ENCODE measurements at places on chromosomes 3 and 15.

- DNase-seq = no peak
Observed at GRCh38 chr3:123750659-123751420, 133.3 kb downstream of the MYLK start.

DNA sequence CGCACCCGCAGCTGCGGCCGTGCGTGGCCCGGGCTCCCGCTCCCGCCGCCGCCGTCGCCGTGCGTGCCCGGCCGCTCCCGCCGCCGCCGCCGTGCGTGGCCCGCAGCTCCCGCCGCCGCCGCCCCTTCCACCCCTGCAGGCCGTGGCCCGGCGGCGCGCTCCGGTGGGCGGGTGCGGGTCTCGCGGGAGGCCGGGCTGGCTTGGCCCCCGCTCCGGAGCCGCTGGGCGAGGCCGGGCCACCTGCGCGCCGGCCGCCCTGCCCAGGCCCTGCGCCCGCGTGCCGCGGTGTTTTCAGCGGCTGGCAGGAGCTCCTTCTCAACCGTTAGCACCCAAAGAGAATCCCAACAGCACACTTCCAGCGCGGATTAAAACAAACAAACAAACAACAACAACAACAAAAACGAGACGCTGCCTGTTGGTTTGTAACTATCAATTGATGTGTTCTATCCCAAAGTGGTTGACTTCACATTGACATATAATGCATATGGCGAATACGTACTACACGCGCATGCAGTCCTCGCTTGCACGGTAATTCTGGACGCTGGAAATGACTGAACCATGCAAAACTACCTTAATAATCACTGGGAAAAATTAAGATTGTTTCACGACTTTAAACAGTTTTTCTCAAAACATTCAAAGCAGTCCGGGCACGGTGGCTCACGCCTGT, 113.7 kb upstream of the GOLGA8J start:
- DNase-seq = no peak

GRCh38 chr15:51313074-51313393, 25.4 kb downstream of the CYP19A1 start:
- DNase-seq = no peak

DNA sequence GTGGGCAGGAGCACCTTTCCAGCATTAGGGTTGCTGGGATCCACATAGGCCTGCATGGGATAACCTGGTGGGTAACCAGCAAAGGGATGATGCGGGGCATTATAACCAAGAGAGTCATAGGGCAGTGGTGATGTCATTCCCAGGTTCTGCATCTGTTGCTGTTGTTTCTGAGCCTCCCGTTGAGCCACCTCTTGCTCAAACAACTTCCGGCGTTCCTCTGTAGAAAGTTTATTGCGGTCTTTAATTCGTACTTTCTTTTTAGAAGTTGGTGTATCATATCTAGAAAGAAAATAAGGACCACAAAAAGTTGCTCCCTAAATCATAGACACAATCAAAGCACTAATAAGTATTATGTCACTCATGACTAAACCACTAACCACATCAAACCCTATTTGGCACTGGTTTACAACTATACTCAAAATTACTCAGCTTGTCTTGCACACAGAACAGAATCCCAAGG, 77.8 kb downstream of the NBEAL2 start:
- DNase-seq = no peak

DNA sequence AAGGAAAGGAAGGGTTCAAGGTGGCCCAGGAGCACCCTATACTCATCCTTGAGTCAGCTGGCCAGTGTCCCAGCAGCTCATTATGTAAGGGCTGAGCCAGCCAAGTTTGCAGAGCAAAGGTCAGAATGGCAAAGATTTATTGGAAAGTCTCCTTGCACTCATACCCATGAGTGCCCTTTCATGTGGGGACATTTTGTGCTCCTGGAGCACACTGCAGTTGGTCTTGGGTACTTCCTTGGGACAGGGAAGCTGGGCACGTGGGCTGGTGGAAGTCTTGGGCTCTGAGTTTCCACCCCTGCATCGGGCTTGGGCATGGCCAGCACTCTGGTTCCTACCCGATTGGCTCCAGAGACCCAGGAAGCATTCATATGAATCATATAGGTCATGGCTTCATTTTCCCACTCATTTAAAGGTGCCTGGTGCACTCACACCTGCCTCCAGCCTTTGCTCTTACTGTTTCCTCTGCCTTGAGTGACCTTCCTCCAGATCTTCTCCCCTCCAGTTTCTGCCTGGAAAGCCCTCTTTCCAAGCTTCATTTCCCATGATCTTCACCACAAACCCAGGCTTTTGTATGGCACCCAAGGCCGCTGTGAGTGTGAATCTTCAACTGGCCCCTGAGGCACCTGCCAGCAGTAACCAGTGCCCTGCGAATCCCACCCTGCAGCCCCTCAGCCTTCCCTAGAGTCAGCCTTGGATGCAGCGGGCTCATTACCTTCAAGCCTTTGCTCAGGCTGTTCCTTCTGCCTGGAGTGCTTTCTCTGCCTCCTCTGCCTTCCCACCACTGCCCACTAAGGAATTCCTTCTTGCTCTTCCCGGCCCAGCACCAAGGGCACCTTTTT, 10.5 kb upstream of the PRKCD start:
- DNase-seq = no peak

- no peak for DNase-seq
Observed at GRCh38 chr15:38035701-38036100, 101.3 kb downstream of the TMCO5A start.

DNA sequence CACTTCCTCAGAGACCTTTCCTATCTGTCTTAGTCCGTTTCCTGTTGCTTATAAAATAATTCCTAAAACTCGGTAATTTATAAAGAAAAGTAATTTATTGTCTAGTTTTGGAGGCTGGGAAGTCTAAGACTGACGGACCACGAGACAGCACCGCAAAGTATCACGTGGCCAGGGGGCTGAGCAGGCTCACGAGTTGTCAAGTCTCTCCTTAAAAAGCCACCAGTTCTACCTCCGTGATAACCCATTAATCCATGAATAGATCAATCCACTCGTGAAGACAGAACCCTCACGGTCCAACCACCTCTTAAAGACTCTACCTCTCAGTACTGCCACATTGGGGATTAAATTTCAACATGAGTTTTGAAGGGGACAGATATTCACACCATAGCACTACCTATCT, 821 bp downstream of the LINS1 start:
- no peak for DNase-seq

- no peak for DNase-seq
Observed at GRCh38 chr15:38211249-38211648, 41.4 kb upstream of the SPRED1 start.

GRCh38 chr15:39347453-39347852, 233.4 kb upstream of the THBS1 start:
- DNase-seq = no peak

GRCh38 chr3:37642670-37643598, 218.7 kb upstream of the CTDSPL start:
- DNase-seq = no peak

DNA sequence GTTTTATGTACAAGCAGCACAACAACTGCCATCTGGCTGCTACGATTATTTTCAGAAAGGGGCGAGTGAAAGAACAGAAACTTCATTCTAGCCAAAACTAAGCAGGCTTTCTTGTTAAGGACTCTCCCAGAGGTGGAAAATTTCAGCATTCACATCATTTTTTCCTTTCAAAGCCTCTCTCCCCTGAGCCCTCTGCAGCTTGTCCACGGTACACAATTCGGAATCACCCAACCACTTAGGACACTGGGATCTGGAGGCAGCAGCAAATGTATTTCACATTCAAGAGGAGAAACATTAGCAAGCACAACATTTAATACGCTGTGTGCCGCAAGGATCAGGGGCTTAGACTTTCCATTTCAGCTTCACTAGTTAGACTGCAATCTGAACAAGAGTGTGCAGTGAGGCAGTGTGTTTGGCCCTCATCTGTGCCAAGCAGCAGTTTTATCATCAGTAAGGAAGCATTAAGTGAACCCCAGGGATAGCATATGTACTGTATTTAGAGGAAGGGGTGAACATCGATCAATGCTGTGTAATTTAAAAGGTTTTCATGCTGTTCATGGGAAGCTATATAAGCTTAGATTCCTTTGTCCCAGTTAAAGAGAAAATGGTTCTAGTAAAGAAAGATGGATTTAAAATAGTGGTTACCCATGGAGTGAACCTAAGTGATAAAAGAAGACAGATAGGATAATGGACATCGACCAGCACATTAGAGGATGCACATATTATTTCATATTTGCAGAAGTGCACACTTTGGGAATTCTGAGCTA, 504.9 kb downstream of the TBL1XR1 start:
- no peak for DNase-seq

DNA sequence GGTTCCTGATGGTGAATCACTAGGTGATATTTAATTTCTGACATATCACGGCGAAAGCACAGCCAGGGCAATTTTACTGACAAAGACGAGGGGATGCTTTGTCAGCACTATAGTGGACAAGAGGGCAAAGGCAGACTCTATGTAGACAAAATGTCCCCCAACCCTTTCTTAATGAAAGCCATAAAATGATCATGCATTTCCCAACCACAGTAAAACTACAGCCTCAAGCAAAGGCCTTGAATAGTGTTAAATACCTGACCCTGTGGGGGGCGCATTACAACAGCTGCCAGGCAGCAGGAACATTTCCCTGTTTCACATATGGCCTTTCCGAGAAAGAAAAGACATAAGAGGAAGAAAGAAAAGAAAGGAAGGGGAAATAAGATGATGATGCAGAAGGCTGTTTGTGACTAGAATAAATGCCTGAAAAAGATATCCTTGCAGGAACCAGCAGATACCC, 49.5 kb downstream of the GLDN start:
- no peak for DNase-seq

DNA sequence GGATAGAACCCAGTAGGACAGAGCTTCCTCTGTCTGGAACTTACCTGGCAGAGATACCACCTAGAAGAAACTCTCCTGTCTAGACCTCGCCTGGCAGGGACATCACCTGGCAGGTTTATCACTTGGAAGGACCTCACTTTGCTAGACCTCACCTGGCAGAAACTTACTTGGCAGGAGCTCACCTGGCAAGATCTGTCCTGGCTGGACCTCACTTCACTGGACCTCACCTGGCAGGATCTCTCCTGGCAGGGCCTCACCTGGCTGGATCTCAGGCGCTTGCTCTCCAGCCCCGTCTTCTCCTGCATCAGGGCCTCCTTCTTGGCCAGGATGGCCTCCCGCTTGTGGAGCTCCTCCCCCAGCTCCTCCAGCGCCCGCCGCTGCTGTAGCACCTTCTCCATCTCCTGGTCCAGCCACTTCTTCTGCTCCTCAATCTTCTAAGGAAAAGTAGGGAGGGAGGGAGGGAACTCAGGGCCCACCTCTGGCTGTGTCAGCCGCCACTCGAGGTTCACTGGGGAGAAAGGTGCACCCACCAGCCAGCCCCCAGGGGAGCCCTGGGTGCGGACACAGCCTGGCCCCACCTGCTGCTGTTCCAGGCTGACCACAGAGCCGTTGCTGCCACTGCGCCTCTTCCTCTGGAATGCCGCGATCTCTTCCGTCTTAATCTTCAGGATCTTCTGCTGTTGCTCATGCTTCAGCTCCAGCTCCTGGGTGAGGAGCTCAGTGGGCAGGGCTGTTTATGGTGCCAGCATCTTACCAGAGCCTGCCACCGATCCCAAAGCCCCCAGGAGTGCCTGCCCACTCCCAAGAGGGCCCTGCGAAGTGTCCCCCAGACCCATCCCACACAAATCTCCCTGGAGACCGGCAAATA, 22.5 kb downstream of the KIF7 start:
- DNase-seq = no peak

DNA sequence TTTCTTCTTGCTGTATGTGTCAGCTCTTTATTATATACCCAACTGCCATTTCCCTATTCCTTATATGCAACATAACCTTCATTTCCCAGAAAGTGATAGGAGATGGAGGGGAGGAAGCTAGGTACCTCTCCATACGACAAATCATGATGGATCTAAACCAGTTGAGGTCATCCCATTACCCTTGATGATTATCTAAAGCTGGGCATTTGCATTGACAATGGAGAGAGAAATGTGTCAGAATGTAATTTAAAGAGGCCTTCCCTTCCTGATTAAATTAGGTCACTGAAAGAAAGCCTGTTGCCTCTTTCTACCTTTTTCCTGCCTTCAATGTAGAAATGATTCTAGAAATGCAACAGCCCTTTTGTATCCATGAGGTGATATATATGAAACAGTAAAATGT, 81.9 kb downstream of the SUCNR1 start:
- DNase-seq = no peak

- DNase-seq = no peak
Observed at GRCh38 chr3:101244212-101244575, 76.2 kb downstream of the IMPG2 start.

- DNase-seq = no peak
Observed at GRCh38 chr15:90597577-90597976, 67.9 kb downstream of the CRTC3 start.

GRCh38 chr3:53811143-53811927, 34.9 kb downstream of the CHDH start:
- DNase-seq = peak; percentile 28

- DNase-seq = no peak
Observed at GRCh38 chr3:157163217-157163953, 3.4 kb upstream of the CCNL1 start.

- DNase-seq = peak; percentile 66
Observed at GRCh38 chr15:63461230-63461985, 43.0 kb upstream of the USP3 start.

DNA sequence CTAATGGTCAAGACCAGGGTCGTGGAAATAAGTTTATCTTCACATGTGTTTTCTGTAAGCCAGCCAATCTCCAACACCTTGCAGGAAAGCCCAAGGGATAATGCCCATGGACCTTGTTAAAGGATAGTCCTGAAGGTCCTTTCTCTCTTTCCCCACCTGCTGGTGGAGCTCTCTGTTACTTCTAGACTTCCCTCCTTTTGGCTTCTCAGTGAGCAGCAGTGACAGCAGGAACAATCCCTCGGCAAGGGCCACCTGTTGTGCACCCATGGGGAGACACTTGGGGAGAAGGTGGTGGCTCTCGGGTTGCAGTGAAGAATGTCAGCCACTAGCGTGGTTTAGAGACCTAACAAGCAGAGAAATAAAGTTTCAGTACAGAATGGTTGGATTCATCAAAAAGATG, 84.0 kb upstream of the OSBPL11 start:
- DNase-seq = no peak

DNA sequence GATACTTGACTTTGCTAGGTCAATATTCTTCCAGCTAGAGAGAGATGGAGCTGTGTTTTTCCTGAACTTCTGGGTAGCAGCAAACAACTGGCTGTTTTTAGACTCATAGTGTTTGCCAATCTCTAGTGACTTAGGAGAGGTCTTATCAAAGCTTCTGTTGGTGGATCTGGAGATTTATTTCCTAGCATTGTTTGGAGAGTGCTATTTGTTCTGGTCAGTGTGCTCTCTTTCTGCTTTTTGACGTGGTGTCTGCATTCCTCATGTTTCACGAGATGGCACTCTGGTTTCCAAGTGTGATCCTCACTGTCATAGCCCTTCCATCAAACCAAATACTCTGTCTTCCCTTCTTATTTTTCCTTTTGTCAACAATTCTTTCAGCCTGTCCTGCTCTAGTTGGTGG, 88.6 kb upstream of the DAZL start:
- no peak for DNase-seq

DNA sequence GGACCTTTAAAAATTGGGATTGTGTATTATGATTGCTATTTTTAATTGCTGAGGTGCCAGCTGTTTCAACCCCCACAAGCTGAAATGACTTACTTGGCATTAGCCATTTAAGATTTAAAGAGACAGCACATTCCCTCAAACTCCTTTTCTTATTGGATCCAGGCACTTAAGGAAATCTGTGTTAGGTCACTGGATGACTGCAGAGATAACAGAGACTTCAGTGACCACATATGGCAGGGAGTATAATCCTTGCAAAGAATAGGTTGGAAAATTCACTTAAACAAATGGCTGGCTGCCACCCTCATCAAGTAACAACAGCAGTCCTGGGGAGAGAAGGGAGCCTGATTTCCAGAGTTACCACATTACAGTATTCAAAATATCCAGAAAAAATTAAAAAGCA, 66.6 kb downstream of the SLMAP start:
- no peak for DNase-seq
